ENCODE measurements at places on chromosomes 2 and 18.

DNA sequence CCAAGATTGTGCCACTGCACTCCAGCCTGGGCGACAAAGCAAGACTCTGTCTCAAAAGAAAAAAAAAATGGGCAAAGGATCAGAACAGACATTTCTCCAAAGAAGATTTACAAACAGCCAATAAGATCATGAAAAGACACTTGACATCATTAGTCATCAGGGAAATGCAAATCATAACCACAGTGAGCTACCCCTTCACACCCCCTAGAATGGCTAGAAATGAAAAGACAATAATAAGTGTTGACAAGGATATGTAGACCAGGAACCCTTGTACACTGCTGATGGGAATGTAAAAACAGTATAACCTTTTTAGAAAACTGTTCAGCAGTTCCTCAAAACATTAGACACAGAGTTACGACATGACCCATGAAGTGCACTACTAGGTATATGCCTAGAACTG lies 18.4 kb upstream of the MTERF4 start:
- DNase-seq, result no peak

DNA sequence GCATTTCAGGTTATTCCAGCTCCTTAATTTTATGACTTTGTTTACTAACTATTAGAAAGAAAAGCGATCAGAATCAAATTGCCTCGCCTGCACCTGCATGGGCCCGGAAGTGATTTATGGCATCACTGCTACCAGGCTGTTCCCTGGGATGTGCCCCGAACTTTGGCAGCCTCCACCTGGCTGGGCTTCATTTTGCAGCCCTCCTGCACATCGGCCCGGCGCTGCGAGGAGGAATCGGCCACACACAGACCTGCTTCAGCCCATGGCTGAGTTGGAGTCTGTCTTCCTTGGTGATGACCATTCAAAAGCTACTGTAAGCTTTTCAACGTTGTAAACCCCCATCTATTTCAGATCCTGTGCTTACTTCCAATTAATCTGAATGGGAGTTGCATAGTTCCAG lies 638.0 kb downstream of the RNF144A start:
- no peak for DNase-seq

GRCh38 chr18:80127635-80128034 lies 18.6 kb downstream of the ADNP2 start:
- DNase-seq, result no peak

DNA sequence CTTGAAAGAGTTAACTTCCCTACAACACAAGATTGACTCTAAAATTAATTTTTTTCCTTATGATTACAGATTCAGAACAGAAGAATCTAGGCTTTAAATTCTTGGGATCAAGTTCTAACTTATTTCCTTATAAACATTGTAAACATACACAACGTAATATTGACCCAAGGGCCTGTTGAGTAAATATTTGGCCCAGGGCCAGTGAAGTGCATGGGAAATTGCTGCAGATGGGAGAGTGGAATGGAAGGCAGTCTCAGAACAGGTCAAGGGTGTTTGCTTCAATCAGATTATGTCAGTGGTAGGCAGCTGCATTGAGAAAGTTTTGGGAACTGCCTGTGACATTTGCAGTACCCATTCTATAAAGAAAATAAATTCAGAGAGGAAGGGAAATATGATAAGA lies 137.6 kb downstream of the MYO1B start:
- no peak for DNase-seq

DNA sequence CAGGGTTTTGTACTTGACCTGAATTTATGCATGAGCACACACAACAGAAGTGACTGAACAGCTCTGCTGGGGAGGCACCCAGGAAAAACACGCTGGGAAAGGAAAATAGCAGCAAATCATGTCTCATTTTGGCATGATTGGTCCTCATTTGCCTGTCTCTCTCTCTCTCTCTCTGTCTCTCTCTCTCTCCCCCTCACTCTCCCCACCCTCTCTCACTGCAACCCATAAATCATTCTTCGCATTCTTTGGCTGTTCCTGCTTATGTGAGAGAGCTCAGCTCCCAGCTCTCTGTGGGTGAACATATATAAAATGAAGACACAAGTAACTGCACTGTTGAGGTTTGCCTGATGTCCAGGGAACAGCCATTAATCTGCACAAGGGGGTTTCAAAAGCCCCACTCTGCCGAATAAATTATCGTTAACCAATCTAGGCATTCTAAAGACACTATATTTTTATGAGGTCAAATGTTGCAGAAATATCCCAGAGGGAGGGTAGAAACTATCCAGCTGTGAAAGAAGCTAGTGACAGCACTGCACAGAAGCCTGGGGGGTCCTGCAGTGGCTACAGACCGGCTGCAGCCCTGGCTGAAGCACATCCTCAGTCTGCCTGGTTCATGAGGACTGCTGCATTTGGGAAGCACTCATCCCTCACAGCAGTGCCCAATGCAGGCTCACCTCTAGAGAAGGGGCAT lies 260.3 kb downstream of the AFF3 start:
- no peak for DNase-seq

- no peak for DNase-seq
Measured at GRCh38 chr2:15531095-15531854, 29.9 kb downstream of the NBAS start.

DNA sequence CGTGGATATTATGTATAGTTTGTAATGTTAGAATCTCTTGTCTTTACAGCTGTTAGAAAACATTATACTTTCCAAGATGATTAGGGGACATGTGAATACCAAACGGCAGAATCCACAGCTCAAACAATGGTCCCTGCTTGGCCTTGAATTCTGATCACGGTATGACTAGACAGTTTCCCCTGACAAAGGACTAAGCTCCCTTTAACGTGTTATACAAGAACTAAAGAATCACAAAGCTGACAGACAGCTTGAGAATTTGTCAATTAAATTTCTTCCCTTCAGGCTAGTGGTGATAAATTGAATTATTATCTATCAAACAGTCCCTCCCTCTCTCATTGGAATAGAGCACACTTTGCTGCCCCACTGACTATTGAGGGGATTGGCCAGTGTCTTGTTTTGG lies 359.2 kb upstream of the ID2 start:
- DNase-seq, result no peak

GRCh38 chr2:156800065-156800653 lies 364.0 kb downstream of the GPD2 start:
- DNase-seq, result no peak

DNA sequence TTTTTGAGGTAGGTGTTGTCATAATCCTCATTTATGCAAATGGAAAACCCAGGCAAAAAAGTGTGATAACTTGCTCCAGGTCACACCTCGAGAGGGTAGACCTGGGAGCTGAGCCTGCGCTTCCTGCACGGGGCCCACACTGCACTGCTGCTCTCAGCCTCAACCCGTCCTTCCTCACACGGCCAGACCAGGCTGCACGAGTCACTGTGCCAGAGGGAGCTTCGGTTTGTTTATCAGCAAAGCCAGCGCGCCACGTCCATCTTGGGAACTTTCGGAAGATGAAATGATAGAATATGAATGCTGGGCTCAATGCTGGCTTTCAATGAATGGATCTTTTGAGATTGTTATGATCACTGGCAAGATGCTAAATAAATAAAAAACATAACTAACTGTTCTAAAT lies 14.4 kb downstream of the COPS9 start:
- no peak for DNase-seq

- DNase-seq, result no peak
Measured at GRCh38 chr2:46812361-46813019, 103.1 kb downstream of the MCFD2 start.

GRCh38 chr2:200181755-200182154 lies 124.7 kb upstream of the SPATS2L start:
- no peak for DNase-seq

DNA sequence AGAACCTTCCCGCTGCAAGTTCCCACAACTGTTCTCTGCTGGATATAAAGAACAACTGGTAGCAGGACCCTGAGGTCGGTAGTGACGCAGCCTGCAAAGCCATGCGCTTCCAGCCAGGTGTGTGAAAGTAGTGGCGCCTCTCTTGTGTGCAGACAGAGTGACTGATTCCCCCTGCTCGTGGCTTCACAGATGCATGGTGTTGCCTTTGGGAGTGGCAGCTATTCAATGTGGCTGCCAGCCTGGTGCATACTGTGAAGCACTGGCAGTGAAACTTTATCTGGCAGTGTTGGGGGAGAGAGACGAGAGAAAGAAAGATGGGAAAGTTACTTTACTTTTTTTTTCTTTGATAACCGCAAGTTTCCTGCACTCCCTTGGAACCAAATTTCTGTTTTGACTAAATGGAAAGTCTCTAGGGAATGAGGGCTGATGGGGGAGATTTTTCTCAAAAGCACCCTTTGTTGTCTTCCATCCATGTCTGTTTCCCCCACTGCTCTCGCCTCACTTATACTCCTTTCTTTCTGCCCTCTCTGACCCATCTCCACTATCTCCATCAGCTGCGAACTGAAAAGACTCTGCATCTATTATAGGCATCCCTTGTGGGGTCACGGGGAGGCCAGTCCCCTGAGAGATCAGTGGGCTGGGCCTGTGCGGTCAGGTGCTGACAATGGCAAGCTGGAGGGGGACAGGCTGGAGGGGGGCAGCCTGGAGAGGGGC lies 90.0 kb upstream of the TNP1 start:
- no peak for DNase-seq

GRCh38 chr2:113056521-113056920 lies 2.5 kb upstream of the IL36RN start:
- DNase-seq, result no peak

DNA sequence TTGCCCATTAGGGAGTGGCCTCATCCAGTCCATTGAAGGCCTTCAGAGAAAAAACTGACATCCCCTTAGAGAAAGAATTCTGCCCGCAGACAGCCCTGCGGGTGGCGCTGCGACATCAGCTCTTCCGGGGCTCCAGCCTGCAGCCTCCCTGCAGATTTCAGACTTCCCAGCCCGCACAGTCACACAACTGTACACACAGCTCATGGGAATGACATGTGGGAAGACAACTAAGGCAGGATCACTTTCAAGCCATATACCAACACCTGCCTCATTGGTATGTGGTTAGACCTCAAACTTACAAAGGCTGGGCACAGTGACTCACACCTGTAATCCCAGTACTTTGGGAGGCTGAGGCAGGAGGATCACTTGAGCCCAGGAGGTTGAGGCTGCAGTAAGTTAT lies 24.8 kb upstream of the TUBB6 start:
- no peak for DNase-seq

DNA sequence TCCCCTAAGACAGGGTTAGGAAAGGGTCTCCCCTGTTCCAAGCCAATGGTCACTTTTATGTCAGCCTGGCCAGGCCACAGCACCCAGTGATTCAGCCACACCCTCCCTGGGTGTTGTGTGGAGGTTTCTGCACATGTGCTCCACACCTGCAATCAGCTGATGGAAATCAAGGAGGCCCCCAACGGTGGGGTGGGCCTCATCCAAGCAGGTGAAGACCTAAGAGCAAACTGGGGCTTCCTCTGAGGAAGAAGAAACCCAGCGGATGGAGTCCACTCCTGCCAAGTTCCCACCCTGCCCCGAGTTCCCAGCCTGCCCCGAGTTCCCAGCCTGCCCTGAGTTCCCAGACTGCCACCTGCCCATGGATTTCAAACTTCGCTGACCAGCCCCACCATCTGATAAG lies 55.4 kb downstream of the KIF1A start:
- DNase-seq, result no peak

- DNase-seq, result no peak
Measured at GRCh38 chr18:79095216-79095615, 26.0 kb downstream of the ATP9B start.

- no peak for DNase-seq
Measured at GRCh38 chr18:43276491-43276890, 799 bp downstream of the SYT4 start.

GRCh38 chr2:37013315-37013641 lies 46.9 kb upstream of the STRN start:
- no peak for DNase-seq

DNA sequence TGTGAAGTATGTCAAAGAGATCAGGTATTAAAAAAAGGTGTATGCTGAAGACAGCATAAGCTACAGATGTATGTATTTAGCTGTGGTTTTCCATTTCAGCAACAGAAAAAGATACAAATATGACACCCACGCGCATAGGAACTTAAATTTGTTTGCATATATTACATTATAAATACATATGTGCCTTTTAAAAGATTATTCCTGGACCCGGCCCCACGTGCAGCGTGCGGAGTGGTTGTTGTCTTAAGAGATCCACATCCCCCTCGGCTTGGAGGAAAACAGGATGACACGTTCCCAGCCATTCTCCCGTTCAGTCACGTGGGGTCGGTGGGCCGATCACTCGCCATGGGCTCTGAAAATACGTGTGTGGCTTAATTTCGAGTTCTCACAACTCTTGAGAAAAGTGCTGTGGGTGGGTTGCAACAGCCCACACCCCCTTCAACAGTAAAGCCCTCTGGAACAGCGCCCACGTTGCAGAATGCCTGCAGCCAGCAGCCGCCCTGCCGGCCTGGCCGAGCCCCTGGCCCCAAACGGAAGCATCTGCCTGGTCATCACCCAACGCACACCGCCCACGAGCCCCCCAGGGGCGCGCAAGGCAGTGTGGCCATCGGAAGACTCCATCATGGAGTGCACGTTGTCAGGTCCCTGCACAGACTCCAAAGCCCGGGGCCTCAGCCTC lies 18.6 kb upstream of the KCNG2 start:
- DNase-seq, result no peak

DNA sequence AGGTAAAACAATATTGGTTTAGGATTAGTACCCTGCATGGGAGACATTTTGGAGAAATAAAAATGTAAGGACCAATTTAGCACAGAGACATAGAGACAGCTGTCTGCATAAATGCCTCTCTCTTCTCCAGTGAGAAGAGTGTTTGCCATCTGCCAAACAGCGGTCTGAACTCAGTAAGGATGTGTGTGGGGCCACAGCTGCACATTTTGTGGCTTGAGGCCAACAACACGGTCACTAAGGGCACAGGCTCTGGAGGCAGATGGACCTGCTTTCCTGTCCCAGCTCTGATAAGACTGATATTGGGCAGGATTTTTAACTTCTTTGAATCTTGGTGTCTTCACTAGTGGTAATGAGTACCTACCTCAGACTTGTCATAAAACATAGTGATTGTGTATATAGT lies 10.2 kb downstream of the ZBTB14 start:
- no peak for DNase-seq

DNA sequence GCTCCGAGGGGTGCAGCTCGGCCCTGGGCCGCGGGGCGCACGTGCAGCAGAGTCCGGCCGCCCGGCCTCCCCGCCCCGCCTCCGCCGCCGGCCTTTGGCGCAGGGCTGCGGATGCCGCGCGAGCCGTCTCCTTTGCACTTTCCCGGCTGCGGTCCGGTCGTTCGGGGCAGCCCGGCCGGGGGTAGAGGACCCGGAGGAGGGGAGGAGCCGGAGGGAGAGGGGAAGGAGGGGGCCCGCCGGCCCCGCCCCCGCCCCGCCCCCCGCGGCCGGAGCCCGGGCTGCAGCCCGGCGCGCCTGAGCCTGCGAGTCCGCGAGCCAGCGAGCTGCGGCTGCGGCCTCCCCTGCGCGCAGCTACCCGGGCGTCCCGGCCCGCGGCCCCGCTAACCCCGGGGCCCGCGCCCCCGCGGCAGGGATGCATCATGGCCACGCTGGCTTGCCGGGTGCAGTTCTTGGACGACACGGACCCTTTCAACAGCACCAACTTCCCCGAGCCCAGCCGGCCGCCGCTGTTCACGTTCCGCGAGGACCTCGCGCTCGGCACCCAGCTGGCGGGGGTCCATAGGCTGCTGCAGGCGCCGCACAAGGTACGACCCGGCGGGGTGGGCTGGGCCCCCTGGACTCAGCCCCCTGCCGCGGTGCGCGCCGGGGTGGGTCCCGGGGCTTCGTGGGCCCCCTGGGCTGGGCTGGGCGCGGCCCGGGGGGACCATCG lies at the start of gene FHOD3:
Gene FHOD3 (plus strand): TSS at position 297 of the 709 bp plus-strand sequence. CDS start 123 bp downstream, at position 420.
- no peak for DNase-seq

Measured in CD14-positive monocyte (primary cell).